ENCODE measurements at places on chromosomes 5 and 9.

- DNase-seq = no peak
Measured at GRCh38 chr9:97374811-97375210, 37.1 kb upstream of the TDRD7 start.

DNA sequence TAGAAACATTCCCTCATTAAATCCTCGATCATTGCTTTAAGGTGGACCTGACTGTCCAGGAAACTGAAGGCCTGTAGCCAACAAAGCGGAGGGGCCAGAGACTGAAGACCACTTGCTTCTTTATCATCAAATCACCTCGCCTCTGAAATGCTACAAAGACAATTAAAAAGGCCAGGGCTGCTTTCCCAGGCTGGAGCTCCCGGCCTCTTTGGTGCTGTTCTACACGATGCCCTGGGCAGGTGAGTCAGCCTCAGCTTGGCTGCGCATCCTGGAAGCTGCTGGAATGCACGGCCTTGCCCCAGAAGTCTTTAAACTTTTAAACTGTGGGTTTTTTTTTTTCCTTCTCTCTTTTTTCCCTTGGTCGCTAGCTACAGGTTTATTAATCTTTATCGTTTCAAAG, 46.5 kb downstream of the SH3PXD2B start:
- no peak for DNase-seq

- no peak for DNase-seq
Measured at GRCh38 chr5:88503041-88503345, 234.3 kb upstream of the TMEM161B start.

DNA sequence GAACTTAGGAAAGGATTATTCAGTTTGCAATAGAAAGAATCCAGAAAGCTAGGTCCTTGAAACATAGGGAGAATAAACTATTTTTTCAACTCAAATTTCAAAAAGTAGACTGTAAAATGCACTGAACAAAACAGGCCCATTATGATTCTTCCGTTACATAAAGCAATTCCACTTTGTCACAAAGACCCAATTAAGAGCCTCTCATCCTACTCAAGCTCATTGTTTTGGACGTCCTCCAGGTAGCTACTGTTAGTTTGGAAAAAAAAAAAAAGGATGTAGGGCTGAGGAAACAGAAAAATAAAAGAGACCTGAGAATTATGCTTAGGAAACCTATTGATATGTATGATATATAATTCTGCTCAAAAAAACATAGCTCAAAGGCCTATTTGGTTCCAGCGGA, 74.0 kb downstream of the DIRAS2 start:
- DNase-seq = no peak

- peak; percentile 12 for DNase-seq
Measured at GRCh38 chr5:139745132-139745799, 50.3 kb upstream of the PSD2 start.

DNA sequence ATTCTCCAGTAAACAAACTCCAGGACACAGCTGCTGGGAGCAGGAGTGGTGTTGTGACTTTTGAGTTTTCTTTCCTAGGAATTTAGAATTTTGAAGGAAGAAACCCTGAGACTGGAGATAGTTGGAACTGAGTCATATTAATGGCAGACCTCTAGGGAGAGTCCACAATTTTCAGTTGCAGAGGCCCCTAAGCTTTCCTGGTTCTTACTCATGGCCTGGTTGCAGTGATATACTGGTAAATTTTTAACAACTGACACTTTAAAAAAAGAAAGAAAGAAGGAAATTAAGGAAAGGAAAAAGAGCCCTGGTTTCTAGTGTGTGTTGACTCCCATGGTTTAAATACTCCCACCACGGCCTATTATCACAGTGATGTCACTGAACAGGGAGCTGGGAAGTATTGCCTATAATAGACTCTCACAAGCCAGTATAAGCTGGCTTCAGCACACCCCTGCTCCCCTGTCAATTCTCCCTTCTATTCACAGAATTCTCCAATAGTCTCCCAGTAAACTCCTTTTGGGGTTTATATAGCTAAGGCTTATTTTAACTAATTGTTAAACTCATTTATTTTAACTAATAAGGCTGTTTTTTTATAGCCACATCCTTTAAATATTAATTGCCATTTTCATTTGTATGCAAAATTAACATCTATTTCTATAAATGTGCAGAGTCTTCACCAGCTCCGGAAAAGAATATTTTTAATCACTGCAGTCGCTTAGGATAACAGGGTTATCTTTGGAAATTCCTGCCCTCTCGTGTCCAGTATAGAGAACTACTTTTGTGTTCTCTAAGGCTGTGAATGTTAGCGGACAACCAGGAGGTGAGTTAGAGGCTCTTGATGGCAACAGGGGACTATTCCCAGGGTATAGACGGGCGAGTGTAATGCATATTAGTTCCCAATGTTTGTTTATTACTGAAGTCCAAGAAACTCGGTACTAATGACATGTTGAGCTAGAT, 59.7 kb downstream of the GGTA1 start:
- peak; percentile 70 for DNase-seq

DNA sequence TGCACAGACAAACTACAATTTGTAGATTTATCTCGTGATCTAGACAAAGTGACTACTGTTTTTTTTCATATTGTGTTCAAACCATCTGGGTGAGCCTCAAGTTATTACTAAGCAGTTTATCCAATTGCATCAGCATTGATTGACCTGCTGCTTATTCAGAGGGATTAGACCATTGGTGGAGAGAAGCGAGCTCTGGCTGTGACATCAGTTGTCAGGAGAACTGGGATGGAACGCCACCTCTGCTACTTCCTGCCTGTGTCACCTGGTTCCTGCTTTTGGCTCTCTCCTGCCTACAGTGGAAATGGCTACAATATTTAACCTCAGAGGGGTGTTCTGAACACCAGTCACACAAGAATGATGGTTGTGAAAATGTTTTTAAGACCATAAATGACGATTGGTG, 12.1 kb downstream of the NR4A3 start:
- peak; percentile 26 for DNase-seq

- peak; percentile 49 for DNase-seq
Measured at GRCh38 chr9:116686693-116687073, 422 bp upstream of the TRIM32 start.
